ENCODE measurements at places on chromosomes 2 and 18.

- no peak for DNase-seq
These were observed 24.3 kb downstream of the WDSUB1 start for GRCh38 chr2:159262226-159262625.

- DNase-seq, result no peak
These were observed 159.2 kb upstream of the ID2 start for GRCh38 chr2:8522687-8523086.

DNA sequence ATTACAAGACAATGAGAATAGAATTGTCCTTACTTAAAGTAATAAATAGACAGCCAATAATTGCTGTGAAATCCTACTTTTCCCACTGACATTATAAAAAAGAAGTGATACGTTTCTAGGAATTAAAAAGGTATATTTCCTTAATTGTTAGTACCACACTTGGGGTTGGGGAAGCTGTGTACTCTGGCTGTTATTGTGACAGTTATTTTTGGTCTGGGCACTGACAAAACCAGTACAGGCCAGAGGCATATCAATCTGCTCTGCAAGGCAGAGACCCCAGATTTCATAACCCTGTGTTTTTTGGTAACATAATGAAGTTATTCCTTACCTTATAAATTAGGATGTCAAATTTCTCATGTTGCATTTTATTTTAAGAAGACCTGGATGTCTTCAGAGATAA, 66.5 kb downstream of the RAB10 start:
- DNase-seq, result no peak

DNA sequence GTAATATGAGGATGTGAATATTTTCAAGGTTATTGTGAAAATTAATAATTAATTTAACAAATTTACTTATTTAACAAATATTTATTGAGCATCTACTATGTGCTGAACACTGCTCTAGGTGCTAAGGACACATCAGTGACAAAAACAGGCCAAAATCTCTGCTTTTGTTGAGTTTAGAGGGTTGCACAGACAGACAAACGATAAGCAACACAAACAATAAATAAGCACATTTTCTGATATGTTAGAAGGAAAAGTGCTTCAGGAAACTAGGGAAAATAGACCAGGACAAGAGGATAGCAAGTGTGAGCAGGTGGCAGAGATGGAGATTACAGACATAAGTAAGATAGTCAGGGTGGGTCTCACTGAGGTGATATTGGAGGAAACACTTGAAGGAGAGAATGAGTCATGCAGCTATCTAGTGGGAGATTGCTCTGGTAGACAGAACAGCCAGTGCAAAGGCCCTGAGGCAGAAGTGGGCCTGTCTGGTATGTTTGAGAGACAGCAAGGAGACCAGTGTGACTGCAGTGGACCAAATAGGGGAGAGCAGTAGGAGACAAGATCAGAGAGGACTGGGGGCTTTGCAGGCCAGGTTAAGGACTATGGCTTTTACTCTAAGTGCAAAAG, 38.3 kb downstream of the SFXN5 start:
- DNase-seq, result no peak

GRCh38 chr2:187874786-187875185, 320.6 kb upstream of the TFPI start:
- DNase-seq, result no peak

Data from epithelial cell of prostate (primary cell).